ENCODE measurements at places on chromosomes 4 and X. TPM values are rescaled to one million over a fixed set of nuclear protein-coding genes. Genes with fewer than 3 reads are reported as not detected.

GRCh38 chr4:101288365-101289145 is 58.8 kb downstream of the PPP3CA start:
- H3K36me3 ChIP-seq = peaks cover 2% of the 10 kb centered on the region
- no peaks in the 10 kb centered on the region for H3K27me3 ChIP-seq
- no peak overlapping the region for H3K4me3 ChIP-seq
- no peak for DNase-seq
- H3K27ac ChIP-seq = no peak overlapping the region
- no peaks in the 10 kb centered on the region for H3K4me1 ChIP-seq

- no peak overlapping the region for H3K27ac ChIP-seq
- no peak for DNase-seq
- H3K36me3 ChIP-seq = no peaks in the 10 kb centered on the region
Measured at GRCh38 chr4:163251204-163251603, 81.2 kb downstream of the NPY1R start.

NXF2B gene
- not detected for total RNA-seq

DNA sequence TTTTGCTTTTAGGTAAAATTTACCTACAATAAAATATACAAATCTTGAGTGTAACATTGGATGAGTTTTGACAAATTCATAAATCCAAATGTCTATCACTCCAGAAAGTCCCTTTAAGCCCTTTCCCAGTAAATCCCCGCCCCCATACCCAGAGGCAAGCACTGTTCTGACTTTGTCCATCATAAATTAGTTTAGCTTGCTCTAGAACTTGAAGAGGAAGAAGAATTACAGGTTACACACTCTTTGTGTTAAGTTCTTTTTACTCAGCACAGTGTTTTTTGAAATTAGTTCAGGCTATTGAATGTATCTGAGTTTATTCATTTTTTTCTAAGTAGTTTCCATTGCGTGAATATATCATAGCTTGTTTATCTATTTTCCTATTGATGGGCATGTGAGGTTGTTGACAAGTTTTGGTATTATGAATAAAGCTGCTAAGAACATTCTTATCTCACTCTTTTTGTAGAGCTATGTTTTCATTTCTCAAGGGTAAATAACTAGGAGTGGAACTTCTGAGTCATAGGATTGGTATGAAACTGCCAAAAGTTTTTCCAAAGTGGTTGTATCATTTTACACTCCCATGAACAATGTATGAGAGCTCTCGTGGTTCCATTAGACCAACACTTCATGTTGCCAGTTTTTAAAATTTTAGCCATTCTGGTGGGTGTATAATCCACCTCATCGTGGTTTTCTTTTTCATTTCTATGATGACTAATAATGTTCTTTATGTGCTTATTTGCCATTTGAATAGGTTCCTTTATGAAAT is 22.4 kb upstream of the HPSE start:
- no peaks in the 10 kb centered on the region for H3K4me1 ChIP-seq
- DNase-seq = no peak
- H3K27ac ChIP-seq = no peak overlapping the region
- no peak overlapping the region for H3K4me3 ChIP-seq
- no peaks in the 10 kb centered on the region for H3K36me3 ChIP-seq

AKAP14 gene
- total RNA-seq = not detected

HELQ gene
- total RNA-seq = 40.4 TPM

DNA sequence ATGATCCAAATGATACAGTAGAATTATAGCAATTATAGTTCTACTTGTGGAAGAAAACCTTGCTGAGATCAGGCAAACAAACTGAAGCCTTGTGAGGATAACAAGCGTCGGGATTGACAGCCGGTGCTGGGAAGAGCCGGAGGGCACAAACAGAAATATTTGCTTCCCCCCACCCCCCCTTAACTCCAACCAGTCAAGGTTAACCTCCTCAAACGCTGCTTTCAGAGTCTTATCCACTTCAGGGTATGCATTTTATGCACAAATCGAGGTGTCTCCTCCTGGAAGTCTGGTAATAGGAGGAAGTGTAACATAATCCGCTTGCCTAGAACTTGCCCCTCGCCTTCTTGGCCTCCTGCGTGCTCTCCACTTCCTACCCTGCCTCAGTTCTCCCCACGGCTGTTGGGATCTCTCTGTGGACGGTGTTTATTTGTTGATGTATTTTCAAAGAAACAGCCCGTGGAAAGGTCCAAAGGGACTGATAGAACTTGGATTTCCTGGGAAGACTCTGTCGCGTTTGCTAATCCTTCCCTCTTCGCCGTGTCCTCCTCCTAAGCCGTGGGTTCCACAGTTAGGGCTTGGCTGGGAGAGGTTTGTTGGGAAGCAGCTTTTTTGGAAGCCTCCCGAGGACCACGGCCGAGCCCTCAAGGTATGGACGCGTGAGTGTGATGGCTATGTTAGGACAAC is 4.1 kb upstream of the ARX start:
- H3K27me3 ChIP-seq = peaks cover 9% of the 10 kb centered on the region
- peaks cover 4% of the 10 kb centered on the region for H3K4me1 ChIP-seq
- H3K27ac ChIP-seq = no peak overlapping the region
- no peak for DNase-seq
- H3K4me3 ChIP-seq = no peak overlapping the region

DNA sequence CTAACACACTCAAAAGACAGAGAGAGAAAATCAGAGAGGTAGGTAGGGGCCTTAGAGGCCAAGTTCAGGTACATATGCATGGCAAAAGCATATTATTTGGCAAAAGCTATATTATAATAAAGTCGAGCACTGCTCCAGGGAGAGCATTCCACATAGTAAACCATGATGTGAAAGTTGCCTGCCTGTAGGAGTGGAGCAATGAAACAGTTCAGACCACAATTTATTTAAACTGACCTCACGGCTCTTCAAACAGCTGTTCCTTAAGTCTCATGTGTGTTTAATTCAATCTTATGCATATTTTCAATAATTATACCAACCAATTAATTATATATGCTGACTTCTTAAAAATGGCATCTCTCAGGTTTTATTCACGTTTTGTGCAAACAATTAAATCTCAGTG is 3.3 kb downstream of the RFC1 start:
- no peaks in the 10 kb centered on the region for H3K27me3 ChIP-seq
- no peak overlapping the region for H3K4me3 ChIP-seq
- H3K27ac ChIP-seq = no peak overlapping the region
- peaks cover 22% of the 10 kb centered on the region for H3K4me1 ChIP-seq
- DNase-seq = no peak

- H3K27ac ChIP-seq = peak overlapping the region; percentile 39
- H3K36me3 ChIP-seq = no peaks in the 10 kb centered on the region
- H3K4me1 ChIP-seq = peaks cover 12% of the 10 kb centered on the region
- DNase-seq = peak; percentile 28
Measured at GRCh38 chr4:27003642-27004113, 143.0 kb downstream of the STIM2 start.
